ENCODE measurements at places on chromosomes 16 and 17.
A peak's percentile ranks its signal among the peaks of the same experiment; 100 is the strongest.

DNA sequence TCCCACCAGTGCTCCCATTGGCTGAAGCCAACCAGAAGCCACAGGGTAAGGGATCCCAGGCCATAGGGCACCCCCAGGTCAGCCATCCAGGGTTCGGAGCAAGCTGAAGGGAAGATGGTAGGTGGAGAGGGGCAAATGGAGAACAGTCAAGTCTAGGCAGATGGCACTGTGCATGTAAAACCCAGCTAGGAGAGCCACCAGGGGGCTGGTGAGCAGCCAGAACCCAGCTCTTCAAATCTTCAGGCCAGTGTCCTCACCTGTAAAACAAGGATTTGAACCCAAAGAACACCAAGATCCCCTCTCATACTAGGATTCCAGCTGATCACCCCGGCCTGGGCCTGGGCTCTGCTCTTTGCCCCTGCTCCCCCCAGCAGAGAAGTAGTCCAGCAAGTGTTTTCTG is 43.5 kb downstream of the GINS3 start:
- DNase-seq = no peak

GRCh38 chr16:23435500-23435899 is 17.5 kb downstream of the COG7 start:
- peak; percentile 60 for DNase-seq

GRCh38 chr17:79241616-79242015 is 167.0 kb downstream of the ENGASE start:
- DNase-seq = no peak

- no peak for DNase-seq
Measured at GRCh38 chr17:31072186-31072585, 22.6 kb upstream of the NF1 start.

DNA sequence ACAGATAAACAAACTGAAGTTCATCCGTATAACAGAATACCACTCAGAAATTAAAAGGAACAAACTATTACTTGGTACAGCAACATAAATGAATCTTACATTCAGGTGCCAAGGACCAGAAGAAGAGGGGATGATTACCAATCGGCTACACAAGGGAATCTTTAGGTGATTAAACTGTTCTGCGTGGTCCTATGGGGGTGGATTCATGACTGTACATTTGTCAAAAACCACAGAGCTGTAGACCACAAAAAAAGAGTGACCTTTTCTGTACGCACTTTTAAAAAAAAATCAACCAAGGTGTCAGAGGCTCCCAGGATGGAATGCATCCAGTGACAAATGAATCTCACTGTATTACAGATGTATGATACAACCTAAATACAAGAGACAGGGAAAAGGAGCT is 110.8 kb downstream of the CDYL2 start:
- DNase-seq = no peak

DNA sequence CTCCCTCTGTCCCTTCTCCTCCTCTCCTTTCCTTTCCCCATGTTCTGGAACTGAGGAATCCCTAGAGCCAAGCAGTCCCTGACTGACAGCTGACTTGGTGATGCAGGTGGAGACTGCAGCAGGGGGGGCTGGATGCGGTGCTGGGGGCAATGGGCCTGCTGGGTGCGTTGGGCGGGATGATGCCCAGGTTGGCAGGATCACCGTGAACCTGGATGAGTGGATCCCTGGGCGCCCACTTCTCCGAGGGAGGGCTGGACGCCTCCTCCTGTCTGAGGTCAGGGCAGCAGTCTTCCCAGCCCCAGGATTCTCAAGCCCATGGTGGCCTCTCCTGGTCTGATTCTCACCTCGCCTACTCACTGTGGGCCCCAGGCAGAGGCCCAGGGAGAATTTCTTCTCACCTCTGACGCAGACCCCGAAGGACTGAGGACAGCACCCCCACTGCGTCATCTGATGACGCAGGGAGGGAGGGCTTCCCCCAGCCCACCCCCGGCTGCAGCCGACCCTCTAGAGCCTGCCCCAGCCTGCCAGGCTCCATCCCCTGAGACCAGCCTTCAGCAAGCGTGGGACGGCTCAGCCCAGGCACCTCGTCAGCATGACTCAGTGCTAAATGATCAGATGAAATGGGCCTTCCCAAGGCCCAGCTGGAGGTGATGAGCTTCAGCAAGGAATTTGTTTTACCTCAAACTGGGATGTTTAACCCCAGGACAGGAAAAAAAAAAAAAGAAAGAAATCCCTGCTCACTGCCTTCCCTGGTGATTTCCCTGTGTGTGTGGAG is 188.0 kb upstream of the TNRC6C start:
- no peak for DNase-seq

GRCh38 chr17:75032720-75033280 is 14.0 kb downstream of the ATP5PD start:
- no peak for DNase-seq

GRCh38 chr16:2786061-2786825 is 1.1 kb downstream of the PRSS33 start:
- no peak for DNase-seq

- DNase-seq = no peak
Measured at GRCh38 chr17:19650826-19651225, 2.3 kb downstream of the ALDH3A2 start.

GRCh38 chr16:50741225-50741780 is 583 bp upstream of the CYLD start:
- no peak for DNase-seq

- no peak for DNase-seq
Measured at GRCh38 chr17:50096092-50096491, 941 bp downstream of the PDK2 start.

DNA sequence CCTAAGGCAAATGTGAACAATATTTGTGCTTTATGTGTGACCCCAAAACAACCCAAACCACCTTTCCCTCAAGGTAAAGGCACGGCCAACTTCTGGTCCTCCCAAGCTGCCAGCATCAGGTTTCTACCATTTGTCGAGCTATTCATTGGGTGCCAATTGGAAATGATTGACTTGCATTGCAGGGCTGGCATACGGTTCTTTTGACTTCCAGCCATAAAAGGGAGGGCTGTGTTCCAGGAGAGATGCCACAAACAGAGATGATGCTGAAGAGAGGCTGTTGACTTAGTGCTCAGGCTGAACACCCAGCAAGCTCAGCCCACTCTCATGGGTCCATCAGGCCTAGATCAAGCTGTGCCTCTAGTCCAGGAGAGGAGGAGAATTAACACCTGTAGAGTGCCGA is 252.4 kb downstream of the GRIN2A start:
- no peak for DNase-seq

GRCh38 chr17:4515501-4515900 is 16.8 kb downstream of the SPNS2 start:
- no peak for DNase-seq

DNA sequence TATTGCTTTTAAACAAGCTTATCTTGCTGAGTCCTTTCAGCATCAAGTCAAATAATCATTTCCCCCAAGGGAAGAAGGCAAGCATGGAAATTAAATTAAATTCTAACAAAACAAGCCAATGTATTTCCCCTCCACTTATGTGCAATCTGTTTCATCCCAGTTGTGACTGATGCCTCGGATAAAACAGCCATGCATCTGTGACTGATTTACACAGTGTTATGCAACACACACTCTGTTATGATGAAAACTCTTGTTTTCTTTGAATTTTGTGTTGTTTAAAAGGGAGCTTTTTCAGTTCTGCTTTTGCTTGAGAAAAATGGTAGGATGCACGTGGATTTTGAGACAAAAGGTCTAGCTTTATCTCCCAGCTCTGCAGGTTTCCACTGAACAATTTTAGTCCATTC is 32.6 kb downstream of the TMEM100 start:
- DNase-seq = no peak

DNA sequence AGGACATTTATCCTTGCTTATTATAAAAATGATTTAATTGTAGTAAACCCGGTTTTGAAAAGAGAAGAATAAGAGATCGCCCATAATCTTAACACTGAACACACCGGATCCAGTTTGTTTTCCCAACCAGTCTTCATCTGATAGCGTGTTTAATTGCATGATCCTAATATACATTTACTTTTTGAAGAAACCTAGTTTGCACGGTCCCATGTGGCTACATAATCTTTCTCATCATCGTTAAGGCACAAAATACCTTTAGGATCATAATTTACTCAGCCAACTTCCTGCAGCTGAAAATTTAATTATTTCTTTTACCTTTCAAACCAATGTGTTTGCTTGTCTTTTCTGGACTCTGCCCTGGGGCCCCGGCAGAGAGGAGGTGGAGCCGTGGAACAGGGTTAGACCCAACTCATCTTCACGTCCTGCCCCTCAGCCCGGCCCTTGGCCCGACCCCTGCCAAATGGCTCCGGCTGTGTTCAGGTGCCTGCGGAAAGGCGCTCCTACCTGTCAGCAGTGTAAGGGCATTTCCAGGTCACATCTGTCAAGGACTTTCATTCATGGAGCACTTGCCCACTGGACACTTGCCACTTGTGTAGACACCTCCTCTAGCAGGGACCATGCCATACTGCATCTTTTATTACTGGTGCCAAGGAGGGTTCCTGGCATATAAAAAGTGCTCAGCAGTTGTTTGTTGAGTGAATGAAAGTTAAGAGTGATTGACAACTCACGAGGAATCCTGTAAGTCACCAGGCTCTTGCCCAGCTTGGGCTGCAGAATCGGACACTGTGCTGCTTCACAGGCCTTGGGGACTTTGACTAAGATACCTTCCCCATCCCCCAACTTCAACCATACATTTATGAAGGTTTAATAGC is 28.6 kb downstream of the SMARCE1 start:
- no peak for DNase-seq

GRCh38 chr17:68627956-68628575 is 26.9 kb upstream of the FAM20A start:
- no peak for DNase-seq

DNA sequence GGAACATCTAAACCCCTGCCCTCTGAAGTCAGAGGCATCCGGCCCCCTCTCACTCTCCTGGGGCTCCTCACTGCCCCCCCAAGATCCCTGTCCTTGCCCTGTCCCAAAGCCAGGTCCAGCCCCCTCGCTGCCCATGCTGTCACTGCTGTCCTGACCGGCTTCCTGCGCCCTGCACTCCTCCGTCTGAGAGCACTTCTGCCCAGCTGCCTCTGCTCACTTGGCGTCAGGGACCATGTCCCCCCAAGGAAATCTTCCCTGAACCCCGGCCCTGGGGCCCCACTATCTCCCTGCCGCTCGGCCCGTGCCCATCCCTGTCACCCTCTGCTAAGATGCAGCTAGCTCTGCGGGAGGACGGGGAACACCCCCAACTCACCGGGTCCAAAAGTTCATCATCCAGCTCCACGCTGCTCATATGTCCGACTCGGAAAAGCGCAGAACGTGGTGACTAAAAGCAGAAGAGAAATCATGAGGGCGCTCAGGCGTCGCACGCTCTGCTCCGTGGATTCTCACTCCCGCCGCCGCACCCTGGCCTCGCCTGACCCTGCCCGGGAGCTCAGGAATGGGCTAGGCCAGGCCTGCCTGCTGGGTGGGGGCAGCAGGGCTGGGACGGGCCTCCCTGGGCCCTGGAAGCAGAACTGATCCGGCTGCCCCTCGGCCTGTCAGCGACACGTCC is 9.8 kb downstream of the CLCN7 start:
- DNase-seq = no peak

DNA sequence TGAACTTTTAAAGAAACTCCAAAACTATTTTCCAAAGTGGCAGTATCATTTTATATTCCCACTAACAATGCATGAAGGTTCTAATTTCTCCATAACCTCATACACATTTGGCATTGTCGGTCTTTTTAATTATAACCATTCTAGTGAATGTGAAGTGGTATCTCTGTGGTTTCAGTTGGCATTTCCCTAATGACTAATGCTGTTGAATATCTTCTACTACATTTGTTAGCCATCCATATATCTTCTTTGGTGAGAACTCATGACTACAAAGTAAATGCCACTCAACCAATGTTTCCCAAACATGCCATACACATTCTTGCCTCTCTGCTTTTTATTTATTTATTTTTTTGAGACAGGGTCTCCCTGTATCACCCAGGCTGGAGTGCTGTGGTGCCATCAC is 31.7 kb upstream of the TAOK1 start:
- DNase-seq = no peak

- no peak for DNase-seq
Measured at GRCh38 chr17:55289106-55289446, 24.3 kb downstream of the HLF start.

DNA sequence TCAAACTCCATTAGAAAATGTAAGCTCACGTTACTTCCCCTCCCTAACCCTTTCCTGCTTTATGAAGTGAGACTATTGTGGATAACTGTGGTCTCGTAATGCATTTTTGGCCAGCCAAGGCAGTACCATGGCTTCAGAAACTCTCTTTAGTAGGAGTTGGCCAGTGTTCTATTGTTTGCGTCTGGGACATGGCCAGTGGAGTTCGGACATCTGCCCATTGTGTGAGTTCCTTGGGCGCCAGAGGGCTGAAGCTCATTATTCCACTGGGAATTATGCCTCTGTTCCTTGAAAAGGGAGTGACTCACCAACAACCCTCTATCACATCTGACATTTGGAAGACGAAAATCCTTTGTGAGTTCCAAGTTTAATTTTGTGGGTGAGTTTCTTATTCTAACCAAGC is 319.5 kb upstream of the SOX9 start:
- no peak for DNase-seq

DNA sequence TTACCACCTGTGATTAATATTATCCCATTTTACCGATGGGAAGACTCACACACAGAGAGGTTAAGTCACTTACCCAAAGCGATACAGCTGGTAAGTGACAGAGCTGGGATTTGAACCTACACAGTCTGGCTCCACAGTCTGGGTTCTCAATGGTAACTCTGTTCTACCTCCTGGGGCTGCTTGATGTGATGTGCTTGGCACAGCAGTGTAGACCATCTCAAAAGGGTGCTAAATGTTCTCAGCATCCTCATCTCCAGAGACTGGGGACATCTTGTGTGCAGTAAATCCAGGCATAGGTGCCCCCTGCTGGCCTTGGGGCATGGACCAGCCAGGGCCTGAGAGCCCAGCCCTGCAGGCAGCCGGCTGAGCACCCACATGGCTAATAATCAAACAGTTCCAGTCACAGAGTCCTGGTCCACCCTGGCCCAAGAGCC is 15.4 kb upstream of the KATNB1 start:
- peak; percentile 41 for DNase-seq

GRCh38 chr16:56119133-56119532 is 72.2 kb upstream of the GNAO1 start:
- no peak for DNase-seq

GRCh38 chr16:81071805-81072204 is 5.2 kb downstream of the C16orf46 start:
- no peak for DNase-seq

DNA sequence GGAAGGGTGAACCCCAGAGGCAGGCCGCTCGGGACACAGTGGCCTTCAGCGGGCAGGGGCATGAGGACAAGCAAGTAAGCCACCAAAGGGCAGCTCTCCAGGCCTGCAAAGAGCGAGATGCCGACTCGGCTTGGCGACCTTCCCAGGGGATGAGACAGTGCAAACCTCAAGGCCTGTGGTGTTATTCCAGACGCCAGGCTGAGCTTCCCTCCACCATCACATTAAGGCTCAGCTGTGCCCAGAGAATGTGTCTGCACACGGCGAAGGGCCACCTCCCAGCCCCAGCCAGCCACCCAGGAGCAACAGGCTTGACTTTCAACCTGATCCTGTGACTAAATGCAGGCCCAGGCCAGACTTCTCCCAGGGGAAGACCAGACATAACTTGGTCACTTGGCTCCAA is 251.4 kb downstream of the SOX9 start:
- DNase-seq = no peak
